ENCODE measurements at places on chromosomes 12 and 14. TPM values are rescaled to one million over a fixed set of nuclear protein-coding genes. Genes with fewer than 3 reads are reported as not detected.

TEX22 gene
- 2.6 TPM for total RNA-seq

DAD1 gene
- total RNA-seq = 155 TPM

SDSL gene
- total RNA-seq = 26.6 TPM

PELI2 gene
- 10.0 TPM for total RNA-seq

DNAI7 gene
- total RNA-seq = 2.9 TPM

DNA sequence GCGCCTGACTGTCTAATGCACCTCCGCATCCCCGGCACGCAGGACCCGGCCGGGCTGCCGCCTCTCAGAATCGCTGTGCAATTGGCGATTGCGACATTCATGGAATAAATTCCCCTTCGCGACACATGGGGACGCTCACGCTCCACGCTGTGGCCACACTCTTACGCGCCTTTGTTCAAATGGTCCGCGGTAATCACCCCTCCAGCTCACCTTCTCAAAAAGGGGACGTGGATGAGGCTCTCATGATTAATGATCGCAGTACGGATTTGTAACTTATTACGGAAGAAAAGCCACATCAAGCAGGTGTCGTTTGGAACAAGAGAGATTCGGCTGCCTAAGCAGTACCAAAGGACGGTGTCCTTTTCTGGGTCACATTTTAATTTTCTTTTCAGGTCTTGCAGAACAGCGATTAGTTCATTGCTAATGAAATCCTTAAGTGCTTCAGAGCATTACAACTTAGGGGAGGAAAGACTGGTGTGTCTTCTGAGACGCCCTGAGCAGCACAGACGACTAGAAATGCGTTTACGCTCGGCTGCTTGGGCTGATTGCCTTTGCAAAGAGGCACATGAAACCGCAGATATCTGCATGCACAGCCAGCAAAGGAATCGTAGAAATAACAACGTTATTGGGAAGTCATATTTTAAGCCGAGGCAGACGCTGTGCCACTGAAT lies 37.3 kb upstream of the ADGRD1 start:
- peaks cover 73% of the 10 kb centered on the region for H3K27me3 ChIP-seq
- H3K27ac ChIP-seq = no peak overlapping the region
- H3K36me3 ChIP-seq = no peaks in the 10 kb centered on the region
- H3K4me3 ChIP-seq = no peak overlapping the region
- DNase-seq = no peak
- H3K4me1 ChIP-seq = no peaks in the 10 kb centered on the region

GRCh38 chr12:22447223-22447622 lies 97.1 kb downstream of the C2CD5 start:
- H3K27me3 ChIP-seq = no peaks in the 10 kb centered on the region
- H3K36me3 ChIP-seq = no peaks in the 10 kb centered on the region
- H3K4me1 ChIP-seq = no peaks in the 10 kb centered on the region
- DNase-seq = no peak
- no peak overlapping the region for H3K4me3 ChIP-seq

SLCO1B1 gene
- 0.50 TPM for total RNA-seq

DNA sequence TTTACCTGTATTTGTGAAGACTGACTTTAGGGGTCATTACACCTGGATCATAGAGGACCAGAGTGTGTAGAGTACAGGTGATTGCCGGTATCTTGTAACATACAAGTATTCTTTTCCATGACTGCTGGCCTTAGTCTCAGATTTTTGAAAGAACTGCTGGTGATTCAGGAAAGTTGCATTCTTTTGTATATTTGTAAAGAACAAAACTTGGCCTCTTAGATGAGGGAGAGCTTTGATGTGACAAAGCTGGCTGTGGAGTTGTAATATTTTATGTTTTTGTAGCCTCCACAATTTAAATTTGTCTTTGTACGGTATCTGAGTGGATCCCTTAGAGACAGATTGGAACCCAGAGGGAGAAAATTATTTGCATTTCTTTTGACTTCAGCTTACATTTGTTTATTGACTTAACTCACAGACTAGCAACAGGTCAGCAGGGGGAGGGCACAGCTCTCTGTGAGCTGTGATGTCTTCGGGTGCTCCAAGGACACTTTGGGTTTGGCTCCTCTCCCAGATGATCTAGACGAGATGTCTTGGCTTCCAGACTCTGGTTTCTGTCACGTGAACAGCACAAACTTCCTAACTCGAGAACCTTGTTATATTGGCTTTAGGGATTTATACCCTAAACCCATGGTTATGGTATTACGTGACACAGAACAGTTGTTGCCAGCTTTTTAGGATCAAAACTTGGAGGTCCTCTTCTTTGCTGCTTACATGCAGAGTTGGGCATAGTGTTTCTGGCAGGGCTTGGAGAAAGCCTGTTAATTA lies 65.9 kb downstream of the DAAM1 start:
- H3K36me3 ChIP-seq = no peaks in the 10 kb centered on the region
- DNase-seq = peak; percentile 37
- no peak overlapping the region for H3K4me3 ChIP-seq
- no peaks in the 10 kb centered on the region for H3K27me3 ChIP-seq
- no peak overlapping the region for H3K27ac ChIP-seq

FSCB gene
- not detected for total RNA-seq

GCN1 gene
- total RNA-seq = 119 TPM

DNA sequence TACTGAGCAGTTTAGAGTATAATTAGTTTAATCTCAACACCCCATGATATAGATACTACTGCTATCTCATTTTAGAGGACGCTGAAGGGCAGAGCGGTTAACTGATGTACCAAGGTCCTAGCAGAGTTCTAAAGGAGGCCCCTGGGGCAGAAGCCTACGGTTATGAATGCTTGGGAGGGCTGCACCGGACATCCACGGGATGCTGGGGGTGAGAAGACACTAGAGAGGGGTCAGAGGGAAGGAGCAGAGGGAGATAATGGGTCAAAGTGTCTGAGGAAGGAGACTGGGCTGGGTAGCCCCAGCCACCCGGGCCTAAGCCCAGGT lies 1.6 kb upstream of the ACTR6 start:
- H3K27me3 ChIP-seq = no peaks in the 10 kb centered on the region
- no peaks in the 10 kb centered on the region for H3K36me3 ChIP-seq
- peaks cover 26% of the 10 kb centered on the region for H3K4me1 ChIP-seq
- no peak for DNase-seq
- H3K27ac ChIP-seq = no peak overlapping the region

- H3K36me3 ChIP-seq = no peaks in the 10 kb centered on the region
- no peaks in the 10 kb centered on the region for H3K4me1 ChIP-seq
- DNase-seq = no peak
- H3K27ac ChIP-seq = no peak overlapping the region
- H3K4me3 ChIP-seq = no peak overlapping the region
Observed at GRCh38 chr14:36522347-36522971, 2.4 kb upstream of the NKX2-1 start.

DNA sequence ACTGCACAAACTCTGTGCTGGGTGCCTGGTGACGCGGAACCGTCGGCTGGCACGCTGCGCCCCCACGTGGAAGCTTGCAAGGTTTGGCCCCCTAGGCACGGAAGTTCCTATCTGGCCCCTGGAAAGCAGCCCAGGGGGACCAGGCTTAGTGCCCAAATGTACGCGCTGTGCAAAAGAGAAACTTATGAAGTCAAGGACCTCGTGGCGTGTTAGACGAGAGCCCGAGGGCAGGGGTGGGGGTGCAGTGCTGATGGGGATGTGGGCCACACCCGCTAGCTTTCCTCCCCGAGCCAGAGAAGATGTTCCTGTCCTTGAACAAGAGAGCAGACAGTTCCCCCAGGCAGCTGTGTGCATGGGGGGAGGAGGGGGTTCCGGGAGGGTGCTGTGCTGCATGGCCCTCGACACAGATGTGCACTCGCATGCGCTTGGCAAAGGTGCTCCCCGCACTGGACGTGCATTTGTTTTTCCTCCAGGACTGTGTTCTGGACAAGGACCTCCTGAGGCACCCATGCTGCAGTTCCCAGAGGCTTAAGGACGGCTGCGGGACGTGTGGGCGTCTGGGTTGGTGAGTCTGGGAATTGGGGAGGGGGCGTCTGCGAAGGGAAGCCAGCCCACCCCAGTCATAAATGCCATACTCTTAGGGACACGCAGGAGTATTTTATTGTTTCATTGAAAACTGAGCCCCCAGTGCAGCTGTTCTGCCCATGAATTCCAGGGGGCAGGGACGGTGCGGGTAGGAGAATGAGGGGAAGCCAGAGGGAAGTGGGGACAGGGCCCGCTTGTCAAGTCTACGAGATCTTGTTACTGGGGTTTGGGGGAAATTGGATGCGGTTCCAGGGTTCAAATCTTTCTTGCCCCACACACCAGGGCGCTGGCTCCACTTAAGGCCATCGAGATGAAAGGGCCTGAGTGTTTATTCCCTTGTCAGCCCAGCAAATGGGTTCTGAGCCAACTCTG lies 80.0 kb downstream of the NTF3 start:
- DNase-seq = no peak
- no peak overlapping the region for H3K4me3 ChIP-seq
- H3K27ac ChIP-seq = no peak overlapping the region
- no peaks in the 10 kb centered on the region for H3K4me1 ChIP-seq
- H3K36me3 ChIP-seq = no peaks in the 10 kb centered on the region

GRCh38 chr12:28186500-28186899 lies 3.8 kb upstream of the CCDC91 start:
- H3K4me1 ChIP-seq = peaks cover 15% of the 10 kb centered on the region
- no peak overlapping the region for H3K4me3 ChIP-seq
- no peak overlapping the region for H3K27ac ChIP-seq
- no peaks in the 10 kb centered on the region for H3K36me3 ChIP-seq

- H3K4me3 ChIP-seq = no peak overlapping the region
- no peaks in the 10 kb centered on the region for H3K4me1 ChIP-seq
- no peaks in the 10 kb centered on the region for H3K27me3 ChIP-seq
Observed at GRCh38 chr12:31386364-31386777, 60.4 kb upstream of the SINHCAF start.

DNA sequence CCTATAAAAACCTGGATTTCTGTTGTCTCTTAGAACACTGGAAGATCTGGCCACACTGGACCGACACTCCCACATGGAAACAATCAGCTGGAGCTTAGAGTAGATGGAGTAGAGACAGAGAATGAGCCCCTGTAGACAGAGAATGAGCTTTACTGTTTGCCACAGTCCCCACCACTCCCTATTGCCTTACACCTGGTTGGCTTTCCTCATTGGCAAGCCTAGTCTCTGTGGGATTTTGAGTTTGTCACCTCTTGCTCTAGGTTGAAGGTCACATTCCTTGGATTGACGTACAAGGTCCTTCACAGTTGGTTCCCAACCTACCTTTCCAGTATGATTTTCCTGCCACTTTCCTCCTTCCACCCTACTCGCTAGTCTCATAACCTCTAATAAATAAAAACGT lies 2.0 kb upstream of the HCAR1 start:
- no peaks in the 10 kb centered on the region for H3K27me3 ChIP-seq
- H3K27ac ChIP-seq = no peak overlapping the region
- no peak for DNase-seq

DNA sequence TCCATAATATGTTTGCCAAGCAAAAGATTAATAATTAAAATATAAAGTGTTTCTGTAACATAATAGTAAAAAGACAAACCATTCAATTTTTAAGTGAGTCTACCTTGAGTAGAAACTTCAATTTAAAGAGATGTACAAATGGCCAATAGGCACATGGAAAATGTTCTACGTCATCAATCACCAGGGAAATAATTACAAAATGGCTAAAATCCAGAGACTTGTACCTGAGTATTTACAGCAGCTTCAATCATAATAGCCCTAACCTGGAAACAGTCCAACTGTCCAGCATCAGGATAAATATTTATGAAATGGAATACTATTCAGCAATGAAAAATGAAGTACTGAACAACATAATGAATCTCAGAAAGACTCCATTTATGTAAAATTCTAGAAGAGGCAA lies 95.5 kb upstream of the FAR2 start:
- H3K36me3 ChIP-seq = no peaks in the 10 kb centered on the region
- no peak for DNase-seq
- no peaks in the 10 kb centered on the region for H3K4me1 ChIP-seq
- no peak overlapping the region for H3K27ac ChIP-seq

SYCP3 gene
- not detected for total RNA-seq

Data from PC-9 (cell line).